ENCODE measurements at places on chromosomes 5 and 9. TPM values are rescaled to one million over a fixed set of nuclear protein-coding genes. Genes with fewer than 3 reads are reported as not detected.

Gene MCC
- total RNA-seq, result 0.14 TPM

Gene C9orf72
- total RNA-seq, result 5.9 TPM

Gene KLF4
- 27.2 TPM for total RNA-seq

Gene SH3PXD2B
- total RNA-seq, result 18.1 TPM

Gene LHFPL2
- 55.7 TPM for total RNA-seq

Gene TTC23L
- not detected for total RNA-seq

Gene NME5
- not detected for total RNA-seq

Gene IL5
- not detected for total RNA-seq

Data from A549 treated with Mapracorat at 1 μM for 4 hours (cell line).